ENCODE measurements at places on chromosomes 12 and 14.

DNA sequence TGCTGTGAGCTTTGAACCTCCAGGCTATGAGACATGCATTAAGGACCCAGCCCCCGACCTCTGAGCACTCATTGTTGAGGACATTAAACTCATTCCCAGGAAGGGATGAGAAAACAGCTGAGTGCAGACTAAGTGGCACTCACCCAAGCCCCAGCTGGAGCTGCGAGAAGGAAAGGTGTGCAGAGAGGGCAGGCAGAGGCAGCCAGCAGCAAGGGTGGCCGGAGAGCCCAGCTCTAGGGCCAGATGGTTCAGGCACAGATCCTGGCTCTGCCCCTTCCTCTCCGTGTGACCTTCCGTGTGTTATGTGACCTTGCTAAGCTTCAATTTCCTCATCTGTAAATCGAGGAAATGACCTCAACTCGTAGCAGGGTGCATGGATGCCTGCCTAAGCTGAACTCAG, 3.7 kb downstream of the TSPAN11 start:
- DNase-seq, result no peak

- no peak for DNase-seq
Observed at GRCh38 chr12:91078501-91078900, 20.7 kb upstream of the KERA start.

GRCh38 chr14:102916347-102917055, 6.0 kb upstream of the AMN start:
- DNase-seq, result no peak

- no peak for DNase-seq
Observed at GRCh38 chr14:76584271-76584702, 177.0 kb upstream of the VASH1 start.

GRCh38 chr14:58914279-58914855, 274.1 kb upstream of the DAAM1 start:
- DNase-seq, result no peak

DNA sequence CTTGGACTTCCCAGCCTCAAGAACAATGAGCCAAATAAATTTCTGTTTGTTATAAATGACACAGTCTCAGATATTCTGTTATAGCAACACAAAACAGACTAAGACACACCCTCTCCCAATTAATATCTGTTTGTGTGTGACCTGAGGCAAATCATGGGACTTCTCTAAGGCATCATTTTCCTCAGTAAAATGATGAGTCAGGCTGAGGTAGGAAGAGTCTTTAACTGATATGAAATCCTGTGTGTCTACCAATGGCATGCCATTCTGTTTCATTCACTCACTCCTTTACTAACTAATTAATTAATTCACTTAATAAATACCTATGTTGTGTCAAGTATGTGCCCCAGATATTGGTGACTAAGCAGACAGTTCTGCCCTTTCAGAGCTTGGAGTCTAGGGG, 258.4 kb upstream of the CRY1 start:
- no peak for DNase-seq

DNA sequence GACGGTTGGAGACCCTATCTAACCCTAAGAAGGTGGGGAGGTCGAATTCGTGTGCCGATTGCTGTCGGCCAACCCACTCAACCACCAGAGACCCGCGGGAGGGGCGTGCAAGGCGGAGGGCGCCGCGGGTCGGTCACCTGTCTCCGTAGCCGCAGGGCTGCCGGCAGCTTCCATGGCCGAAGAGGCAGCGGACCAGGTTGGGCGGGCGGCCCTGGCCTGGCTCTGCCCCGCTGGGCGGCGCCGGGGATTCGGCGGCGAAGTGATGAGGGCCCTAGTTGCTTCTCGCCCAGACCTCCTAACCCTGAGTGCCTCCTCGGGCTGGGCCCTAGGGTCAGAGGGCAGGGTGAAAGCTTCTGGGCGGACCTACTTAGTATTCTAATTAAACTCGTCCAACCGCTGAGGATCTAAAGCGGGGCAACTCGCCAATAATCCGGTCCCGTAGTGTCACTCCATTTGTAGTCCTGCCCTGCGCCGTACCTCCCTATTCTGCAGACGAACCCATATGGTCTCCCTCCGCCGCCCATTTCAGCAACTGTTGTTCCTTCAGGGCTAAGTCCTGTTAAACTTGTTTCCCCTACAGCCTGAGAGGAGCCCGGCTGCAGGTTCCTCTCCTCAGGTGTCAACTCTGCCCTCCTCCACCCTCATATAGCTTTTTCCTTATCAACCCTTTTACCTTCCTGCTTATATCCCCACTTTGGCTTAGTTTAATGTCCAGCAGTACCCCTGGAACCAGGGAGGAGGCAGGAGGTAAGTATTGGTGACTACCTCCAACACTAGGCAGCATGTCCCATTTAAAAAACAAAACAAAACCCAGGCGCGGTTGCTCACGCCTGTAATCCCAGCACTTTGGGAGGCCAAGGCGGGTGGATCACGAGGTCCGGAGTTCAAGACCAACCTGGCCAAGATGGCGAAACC, at the start of gene PYM1:
Gene PYM1 (minus strand): TSS at position 307 of the 915 bp plus-strand sequence. CDS start 133 bp downstream, at position 174.
- peak; percentile 65 for DNase-seq

DNA sequence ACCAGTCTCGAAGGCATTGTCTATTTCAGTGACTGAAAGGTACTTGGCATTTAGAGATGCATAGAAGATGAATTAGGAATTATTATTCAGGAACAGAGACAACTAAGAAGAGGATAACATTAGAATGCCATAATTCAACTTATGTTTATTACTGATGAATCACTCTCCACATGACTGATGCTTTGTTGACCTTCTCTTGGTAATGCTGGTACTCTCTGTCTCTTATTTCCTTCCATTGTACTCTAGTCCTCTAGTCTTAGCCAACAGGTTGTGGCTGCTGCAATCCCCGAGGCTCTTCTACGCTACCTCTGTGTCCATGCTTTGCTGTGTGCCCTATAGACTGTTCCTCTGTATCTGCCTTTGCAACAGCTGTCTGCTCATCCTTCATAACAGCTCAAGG, 652.9 kb downstream of the NRXN3 start:
- DNase-seq, result no peak

- DNase-seq, result no peak
Observed at GRCh38 chr14:101197595-101198397, 294.3 kb upstream of the RTL1 start.

DNA sequence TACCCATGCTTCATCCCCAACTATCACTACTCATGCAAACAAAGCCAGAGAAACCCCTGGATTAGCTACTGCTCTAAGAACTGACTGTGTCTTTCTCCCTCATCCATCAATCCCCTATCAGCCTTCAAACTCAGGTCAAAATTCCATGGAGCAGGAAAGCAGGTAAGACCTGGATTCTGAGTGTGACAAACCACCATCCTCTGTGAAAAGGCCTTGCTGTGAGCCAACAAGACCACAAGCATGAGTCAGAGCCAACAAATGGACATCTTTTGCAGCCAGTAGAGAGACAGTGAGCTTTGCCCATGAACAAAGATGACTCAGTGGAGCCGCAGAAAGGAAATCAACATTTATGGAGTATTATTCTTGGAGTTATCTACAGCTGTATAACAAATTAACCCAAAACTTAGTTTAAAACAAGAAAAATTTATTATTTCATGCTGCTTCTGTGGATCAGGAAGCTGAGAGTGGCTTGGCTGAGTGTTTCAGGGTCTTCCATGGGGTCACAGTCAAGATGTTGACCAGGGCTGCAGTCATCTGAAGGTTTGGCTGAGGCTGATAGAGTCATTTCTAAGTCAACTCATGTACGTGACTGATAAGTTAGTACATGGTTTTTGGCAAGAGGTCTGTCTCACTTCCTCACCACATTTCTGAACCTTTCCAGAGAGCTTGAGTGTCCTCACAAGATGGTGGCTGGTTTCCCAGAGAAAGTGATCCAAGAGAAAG, 61.1 kb downstream of the PITPNM2 start:
- DNase-seq, result no peak

- no peak for DNase-seq
Observed at GRCh38 chr14:76045773-76046172, 60.2 kb downstream of the IFT43 start.

GRCh38 chr12:56628671-56629458, 1.3 kb downstream of the BAZ2A start:
- peak; percentile 43 for DNase-seq

GRCh38 chr12:86663716-86664115, 407.5 kb upstream of the MGAT4C start:
- DNase-seq, result no peak

DNA sequence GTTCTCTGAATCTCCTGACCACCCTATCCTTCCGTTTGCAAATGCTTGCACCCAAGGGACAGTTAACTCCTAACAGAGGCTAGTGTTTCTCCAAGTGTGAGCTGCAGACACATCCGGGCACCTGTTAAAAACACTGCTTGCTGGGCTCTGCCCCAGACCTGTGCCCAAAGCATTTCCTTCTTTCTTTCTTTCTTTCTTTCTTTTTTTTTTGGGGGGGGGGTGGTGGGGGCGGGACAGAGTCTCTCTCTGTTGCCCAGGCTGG, 42.5 kb downstream of the SPRING1 start:
- DNase-seq, result no peak

DNA sequence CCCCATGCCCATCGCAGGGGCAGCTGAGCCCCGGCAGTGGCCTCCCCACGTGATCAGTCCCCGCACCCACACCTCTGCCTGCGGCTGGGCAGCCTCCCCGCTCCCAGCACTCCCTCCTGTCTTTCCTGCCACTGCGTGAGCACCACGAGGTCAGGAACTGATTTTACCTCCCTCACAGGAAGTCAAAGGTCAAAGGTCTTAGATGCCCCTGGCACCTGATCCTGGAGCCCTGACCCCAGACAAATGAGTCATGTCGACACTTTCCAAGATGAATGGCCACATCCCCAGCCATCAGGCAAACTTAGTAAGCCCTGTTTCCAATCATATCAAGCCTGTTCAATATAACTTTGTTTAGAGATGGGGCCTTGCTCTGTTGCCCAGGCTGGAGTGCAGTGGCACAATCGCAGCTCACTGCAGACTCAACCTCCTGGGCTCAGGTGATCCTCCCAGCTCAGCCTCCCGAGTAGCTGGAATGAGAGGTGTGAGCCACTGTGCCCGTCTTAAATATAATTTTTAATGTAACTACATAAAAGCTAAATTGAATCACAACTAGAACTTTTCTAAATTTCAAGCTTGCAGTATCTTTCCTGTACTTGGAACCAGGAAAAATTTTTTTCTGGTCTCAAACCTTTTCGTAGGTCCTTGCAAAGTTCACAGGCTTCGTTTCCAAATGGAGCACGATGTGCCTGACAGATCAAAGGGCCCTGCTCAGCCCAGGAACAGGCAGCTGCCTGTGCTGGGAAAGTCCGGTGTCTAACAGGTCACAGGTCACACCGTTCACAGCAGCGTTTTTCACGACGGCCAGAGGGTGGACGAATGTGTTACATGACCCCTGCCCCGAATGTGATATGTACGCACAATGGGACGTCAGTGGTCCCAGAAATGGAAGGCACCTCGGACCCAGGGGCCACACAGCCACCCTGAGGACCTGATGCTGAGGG, 1.9 kb downstream of the LRCOL1 start:
- DNase-seq, result no peak

DNA sequence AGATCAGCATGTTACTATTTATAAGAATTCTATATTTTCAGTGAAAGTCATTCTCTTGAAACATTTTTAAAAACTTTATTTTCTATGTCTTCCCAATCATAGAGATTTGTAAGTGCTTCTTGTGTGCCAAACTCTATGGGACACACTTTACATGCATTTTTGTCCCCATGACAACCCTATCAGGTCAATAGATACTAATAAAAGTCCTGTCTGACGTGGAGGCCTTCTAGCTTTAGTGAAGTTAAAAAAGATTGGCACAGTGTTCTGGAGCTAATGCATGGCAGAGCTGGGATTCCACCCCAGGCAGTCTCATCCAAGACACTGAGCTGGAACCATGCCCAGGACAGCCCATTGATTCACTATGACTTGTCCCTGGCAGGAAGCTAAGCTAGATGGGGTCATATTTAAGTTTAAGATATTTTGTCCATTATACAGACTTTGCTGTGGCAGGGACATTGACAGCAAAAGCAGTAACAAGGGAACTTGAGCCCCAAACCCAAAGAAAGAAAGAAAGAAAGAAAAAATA, 28.1 kb downstream of the TTC6 start:
- DNase-seq, result no peak

DNA sequence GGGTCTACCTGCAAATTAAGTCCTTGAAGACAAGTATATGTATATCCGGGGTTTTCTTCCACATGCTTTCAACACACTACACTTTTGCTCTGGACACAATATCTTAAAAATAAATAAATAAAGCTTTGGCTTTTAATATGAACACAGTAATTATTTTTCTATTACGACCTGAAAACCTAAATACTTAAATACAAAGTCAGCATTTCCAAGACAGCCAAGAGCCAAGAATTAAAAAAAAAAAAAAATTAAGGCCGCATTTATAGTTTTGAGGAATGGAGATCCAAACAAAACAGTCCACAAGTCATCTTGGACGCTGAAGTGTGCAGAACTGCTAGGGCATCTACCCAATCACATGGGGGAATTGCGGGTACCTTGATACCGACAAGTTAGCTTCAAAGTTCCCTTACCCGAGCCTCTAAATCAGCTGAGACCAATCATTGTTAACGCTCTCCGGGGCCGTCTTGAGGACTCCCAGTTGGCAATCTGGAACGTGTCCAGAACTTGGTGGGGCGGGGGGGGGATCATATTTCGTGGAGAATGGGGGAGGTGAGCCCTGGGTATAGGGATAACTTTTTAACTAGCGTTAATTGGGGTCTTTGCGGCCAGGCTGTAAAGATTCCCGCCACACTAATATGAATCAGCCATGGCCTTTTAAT, 731 bp upstream of the PCNX4 start:
- DNase-seq, result no peak

DNA sequence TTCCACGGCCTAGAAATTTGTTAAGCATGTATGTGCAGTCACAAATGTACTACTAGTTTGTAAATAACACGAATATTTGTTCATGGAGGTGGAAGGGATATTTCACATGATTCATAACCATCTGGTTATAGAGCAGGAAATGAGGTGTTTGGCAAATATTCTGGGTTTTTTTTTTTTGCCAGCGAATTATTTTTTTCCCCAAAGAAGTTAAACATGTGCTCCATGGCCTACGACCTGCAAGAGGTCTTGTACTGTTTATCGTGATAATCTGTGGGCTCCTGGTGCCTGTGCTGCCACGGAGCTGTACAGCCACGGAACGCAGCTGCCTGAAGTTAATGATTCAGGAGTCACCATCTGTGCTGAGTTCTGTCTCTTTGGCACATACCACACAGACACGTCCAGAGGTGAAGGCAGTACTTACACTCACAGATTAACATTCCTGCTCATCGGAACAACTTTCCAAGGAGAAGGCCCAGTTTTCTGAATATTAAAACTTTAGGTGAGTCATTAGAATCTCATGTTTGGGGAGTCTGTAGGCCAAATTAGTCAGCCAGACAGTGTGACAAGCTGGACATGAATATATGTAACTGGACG, 156.3 kb downstream of the TMX1 start:
- DNase-seq, result no peak

GRCh38 chr14:83147006-83147405, 1613.4 kb upstream of the SEL1L start:
- DNase-seq, result no peak

DNA sequence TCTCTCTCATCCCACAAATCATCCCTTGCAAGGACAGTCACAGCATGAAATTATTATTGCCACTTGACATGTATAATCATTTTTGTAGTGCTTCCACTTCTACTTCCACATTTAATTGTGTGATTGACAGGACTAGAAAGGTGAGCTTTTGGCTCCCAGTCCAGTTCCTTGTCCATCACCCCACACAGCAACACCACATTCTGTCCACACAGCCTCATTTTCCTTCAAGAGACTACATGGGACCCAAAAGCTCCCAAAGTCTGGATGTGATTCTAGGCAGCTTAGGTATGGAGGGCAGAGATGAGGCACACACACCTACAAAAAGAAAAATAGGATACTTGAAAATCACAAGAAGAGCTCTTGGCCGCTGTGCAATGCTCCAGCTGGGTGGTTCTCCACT, 366.3 kb downstream of the DPF3 start:
- no peak for DNase-seq
